Stimulated activated CD8-positive, alpha-beta memory T cell treated with anti-CD3 and anti-CD28 coated beads, Interleukin-2, amount 100 ng/mL, for 1 hour (primary cell): ENCODE measurements at places on chromosomes 6 and 20.

- DNase-seq, result no peak
These were observed 135.6 kb upstream of the CST7 start for GRCh38 chr20:24813496-24813895.

- no peak for DNase-seq
These were observed 7.0 kb downstream of the MYT1 start for GRCh38 chr20:64171211-64171610.

GRCh38 chr6:113343940-113344339 is 513.2 kb upstream of the MARCKS start:
- DNase-seq, result no peak

- no peak for DNase-seq
These were observed 323.0 kb upstream of the JARID2 start for GRCh38 chr6:14922706-14923460.

DNA sequence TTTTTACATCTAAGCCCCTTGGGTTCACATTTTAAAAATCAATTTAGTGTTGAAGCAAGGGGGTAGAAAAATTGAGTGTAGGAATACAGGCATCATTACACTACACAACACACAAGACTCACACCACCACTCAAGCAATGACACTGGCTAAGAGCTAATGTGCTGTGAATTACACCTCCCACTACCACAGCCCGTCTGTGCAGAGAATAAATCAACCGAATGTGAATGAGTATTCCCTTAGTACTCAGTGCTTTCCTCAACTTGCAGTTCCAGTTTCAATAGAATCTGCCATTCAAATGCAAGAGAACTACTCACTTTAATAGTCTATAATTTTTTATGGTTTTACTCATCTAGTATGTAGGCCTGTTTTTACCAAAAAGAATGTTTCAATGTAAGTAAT is 114.4 kb downstream of the PDSS2 start:
- no peak for DNase-seq

DNA sequence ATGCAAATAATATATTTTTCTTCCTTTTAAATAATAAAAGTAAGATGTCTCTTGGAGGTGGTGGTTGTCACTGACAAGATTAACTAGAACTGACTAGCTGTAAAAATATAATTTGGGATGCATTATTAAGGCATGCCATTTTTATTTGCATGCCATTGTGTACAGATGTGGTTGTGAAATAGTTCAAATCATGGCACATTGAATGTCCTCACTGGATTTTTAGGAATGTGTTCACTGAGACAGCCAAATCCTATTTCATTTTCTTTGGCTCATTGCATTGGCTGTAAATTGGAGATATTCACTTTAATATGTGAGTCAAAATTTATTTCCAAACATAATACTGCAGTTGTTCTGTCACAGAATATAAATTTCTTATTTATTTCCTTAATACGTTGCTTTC is 62.3 kb downstream of the ESR1 start:
- DNase-seq, result no peak

DNA sequence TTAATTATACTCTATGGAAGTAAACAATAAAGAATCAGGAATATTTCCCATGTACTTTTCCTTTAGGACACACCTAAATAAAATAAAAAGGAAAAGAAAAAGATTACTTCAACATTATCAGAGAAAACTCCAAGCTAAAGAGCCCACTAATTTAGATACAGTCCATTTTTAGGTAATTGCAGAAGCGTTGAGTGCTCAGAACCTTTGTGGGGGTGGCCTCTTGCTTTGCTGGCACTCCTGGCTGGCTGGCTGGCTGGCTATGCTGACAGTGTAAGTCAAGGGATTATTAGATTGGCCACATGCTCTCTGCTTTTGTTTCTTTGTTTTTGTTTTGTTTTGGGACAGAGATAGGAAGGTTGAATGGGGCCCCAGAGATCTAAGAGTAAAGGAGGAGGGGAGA is at the start of gene GJE1:
Gene GJE1, plus strand, starts transcription at position 301 of the 400 bp plus-strand sequence. CDS start 234 bp downstream, outside the sequence.
- no peak for DNase-seq

GRCh38 chr6:151139524-151139923 is 100.2 kb upstream of the AKAP12 start:
- DNase-seq, result no peak

DNA sequence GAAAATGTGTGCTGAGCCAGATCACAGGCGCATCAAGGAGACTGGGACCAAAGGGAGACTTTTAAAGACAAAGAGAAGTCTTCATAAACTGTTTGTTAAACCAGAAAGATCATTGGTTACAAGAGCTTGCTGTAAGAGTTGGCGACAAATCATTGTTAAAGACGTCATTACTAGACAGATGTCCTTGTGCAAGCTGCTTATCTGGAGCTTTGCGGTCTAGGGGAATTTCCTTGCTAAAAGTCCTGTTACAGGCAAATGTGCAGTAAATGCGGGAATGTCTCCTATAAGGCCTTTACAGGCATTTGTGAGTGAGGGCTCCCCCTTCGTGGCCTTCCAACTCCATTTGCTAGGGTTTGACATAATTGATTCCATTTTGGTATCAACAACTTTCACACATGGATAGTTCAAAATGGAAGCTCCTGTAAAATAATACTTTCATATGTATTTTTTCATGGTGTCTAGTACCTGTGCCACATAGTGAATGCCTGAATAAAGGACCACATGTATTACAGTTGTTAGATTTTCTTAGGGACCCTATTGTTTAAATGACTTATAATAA is 362.4 kb downstream of the UTRN start:
- DNase-seq, result no peak

DNA sequence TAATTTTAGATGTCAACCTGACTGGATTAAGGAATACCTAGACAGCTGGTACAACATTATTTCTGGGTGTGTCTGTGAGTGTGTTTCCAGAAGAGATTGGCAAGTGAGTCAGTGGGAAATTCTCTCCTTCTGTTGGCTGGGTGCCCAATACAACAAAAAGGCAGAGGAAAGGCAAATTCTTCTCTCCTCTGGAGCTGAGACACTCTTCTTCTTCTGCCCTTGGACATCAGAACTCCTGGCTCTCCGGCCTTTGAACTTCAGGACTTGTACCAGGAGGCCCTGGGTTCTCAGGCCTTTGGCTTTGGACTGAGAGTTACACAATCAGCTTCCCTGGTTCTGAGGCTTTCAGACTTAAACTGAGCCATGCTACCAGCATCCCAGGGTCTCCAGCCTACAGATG is 7.8 kb upstream of the BTN3A1 start:
- DNase-seq, result no peak

DNA sequence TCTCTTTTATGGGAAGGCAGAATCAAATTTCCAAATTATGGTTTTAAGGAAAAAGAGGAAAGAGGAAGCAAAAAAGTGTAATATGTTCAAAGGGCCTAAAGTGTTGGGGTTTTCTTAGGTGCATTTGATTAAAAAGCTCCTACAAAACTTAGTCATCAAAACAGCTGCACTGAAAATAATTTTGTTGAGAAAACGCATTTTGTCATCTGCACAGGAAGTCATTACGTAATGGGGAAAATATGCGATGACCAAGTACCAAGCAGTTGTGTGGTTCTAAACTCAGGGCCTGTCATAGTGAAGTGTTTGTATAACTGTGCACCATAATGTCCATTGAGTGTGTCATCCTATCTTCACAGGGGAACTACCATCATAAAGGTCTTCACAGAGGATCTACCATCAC is 15.6 kb downstream of the HAO1 start:
- DNase-seq, result no peak

DNA sequence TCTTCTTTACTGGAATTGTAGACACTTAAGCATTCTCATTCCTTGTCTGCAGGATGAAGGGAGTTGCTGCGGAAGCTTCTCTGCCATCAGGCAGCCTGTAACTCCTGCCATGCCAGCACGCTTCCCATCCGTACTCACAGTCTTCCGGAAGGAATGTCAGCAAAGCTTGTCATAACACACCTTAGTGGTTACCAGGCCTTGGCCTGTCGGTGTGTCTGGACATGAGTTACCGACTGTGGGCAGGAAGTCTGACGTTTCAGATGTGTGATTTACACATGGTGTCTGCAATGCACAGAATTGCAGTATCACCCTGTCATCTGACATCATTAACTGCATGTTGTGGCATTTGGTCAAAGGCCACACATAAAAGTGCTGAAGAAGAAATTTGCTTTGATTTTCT is 102.2 kb downstream of the SLC24A3 start:
- no peak for DNase-seq
